Left lung (tissue), 14 donors: ENCODE measurements at places on chromosomes 2 and 18. TPM values are rescaled to one million over a fixed set of nuclear protein-coding genes. Genes with fewer than 3 reads are reported as not detected.

Gene RGPD3
- 0.33 TPM for polyA plus RNA-seq

Gene SIX3
- polyA plus RNA-seq = not detected

Gene CMPK2
- 3.9 TPM for polyA plus RNA-seq

Gene G6PC2
- 0.09 TPM for polyA plus RNA-seq

Gene CCDC142
- polyA plus RNA-seq = 16.4 TPM

DNA sequence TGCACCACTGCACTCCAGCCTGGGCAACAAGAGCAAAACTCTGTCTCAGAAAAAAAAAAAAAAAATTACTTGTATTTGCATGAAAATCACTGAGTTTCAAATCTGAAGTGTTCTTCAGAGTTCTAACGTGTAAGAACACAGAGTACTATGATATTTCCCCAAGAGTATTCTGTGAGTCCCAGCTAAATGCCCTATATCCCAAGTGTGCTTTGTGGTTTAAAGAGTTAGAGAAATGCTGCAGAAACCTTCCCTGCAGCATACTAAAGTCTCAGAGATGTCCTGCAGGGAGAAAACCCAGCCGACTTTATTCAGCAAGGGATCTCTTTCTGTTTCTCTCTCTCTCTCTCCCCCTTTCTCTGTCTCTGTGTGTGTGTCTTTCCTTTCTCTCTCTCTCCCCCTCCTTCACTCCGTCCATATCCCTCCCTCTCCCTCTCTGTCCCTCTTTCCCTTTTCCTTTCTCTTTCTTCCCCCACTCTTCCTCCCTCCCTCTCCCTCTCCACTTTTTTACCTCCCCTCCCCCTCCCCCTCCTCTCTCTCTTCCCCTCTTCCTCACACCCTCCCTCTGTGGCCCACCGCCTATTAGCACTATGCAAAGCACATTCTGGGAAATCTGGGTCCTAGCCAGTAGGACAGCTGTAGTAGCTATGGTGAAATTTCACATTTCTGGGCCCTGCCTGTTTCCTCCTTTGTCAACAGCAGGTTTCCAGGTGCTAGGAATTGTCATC lies 54.2 kb downstream of the ACTR2 start:
- DNase-seq = peak; percentile 86

- DNase-seq = no peak
Observed at GRCh38 chr2:101219246-101219645, 33.4 kb upstream of the CNOT11 start.

DNA sequence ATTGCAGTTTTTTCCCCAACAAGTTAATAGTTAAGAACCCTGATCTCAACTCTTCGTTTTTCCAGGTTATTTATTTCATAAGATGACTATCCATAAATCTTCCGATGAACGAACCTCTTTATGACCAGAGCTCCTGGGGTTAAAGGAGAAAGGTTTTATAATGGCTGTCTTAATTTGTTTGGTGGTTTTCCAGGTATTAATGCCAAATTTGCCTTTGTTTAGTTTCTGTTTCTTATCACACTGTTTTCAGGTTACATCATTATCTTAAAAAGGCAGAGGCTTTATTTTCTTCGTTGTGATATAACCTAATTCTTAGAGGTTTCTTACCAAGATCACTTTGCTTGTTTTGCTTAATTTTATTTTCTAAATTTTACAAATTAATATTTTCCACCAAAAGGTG lies 10.1 kb downstream of the ZNF638 start:
- DNase-seq = no peak

GRCh38 chr2:240662681-240663080 lies 20.0 kb downstream of the AQP12B start:
- no peak for DNase-seq

DNA sequence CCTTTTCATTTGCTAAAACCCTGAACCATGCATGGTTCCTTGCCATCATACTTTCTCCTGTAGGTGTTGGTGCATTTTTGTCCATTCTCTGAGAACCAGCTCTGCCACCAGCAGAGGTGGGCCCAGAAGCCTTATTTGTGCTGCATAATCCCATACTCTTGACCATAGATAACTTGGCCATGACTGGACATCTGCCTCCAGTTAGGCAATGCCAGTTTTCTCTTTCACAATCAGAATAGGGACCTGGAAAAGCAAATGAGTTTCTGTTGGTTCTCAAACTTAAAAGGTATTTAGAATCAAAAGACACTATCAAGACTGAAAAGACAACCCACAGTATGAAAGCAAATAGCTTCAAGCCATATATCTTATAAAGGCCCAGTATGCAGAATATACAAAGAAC lies 167.3 kb downstream of the MAIP1 start:
- no peak for DNase-seq

DNA sequence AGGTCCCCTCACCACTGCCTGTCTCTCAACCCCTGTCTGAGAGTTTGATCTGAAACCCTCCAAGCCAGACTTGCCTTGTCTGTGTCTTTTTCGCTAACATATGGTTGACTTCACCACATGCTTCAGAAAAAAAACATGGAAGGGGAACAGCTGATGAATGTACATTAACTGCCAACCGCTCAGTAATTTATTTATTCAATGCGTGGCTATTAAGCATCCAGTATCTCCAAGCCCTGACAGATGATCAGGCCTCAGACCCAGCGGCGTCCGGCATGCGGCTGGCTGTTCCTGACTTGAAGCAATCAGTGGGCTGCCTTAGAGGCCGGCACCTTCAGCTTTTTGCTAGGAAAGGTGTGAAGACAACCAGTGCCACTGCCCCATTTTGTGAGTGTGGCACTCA lies 62.3 kb downstream of the NGEF start:
- DNase-seq = peak; percentile 69

- DNase-seq = no peak
Observed at GRCh38 chr2:173171924-173172643, 96.4 kb downstream of the MAP3K20 start.

GRCh38 chr2:210617732-210618330 lies 61.4 kb downstream of the CPS1 start:
- DNase-seq = no peak

- DNase-seq = peak; percentile 20
Observed at GRCh38 chr2:172735582-172736423, at the start of gene RAPGEF4. TSS of gene RAPGEF4 (plus strand) at chr2:172735845. CDS start at chr2:172735984, 139 bp downstream.
